ENCODE measurements at places on chromosomes 4 and X.

DNA sequence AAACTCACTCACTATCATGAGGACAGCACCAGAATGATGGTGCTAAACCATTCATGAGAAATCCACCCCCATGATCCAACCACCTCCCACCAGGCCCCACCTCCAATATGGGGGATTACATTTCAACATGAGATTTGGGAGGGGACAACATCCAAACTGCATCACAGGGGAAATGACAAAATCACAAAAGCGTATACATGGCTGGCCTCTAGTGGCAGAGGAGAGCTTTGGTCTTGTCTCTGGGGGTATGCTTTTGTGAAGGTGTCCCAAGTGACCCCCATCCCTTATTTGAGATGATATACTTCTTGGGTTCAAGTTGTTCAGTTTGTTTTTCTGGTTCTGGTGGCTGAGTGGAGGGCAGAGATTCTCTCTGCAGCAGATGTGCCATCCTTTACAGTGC lies 8.5 kb upstream of the SETD7 start:
- no peak for DNase-seq

DNA sequence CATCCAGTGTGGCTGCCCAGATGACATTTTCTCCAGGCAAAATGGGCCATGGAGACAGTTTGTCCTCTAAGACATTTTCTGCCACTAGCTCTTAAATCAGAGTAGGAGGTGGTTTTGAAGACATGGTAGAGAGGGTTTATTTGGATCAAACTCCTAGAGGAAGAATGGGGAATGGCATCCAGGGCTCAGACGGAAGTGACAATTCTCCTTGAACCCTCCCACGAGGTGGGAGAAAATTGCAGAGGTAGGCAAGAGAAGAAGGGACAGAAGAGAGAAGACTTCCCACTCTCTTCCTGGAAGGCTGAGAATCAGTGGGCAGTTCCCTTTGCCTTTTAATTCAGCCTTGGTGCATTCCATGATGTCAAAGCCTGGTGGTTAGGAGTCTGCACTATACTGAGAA lies 194.0 kb downstream of the SMIM20 start:
- no peak for DNase-seq

- no peak for DNase-seq
Measured at GRCh38 chr4:183105092-183105491, 6.0 kb downstream of the WWC2 start.

DNA sequence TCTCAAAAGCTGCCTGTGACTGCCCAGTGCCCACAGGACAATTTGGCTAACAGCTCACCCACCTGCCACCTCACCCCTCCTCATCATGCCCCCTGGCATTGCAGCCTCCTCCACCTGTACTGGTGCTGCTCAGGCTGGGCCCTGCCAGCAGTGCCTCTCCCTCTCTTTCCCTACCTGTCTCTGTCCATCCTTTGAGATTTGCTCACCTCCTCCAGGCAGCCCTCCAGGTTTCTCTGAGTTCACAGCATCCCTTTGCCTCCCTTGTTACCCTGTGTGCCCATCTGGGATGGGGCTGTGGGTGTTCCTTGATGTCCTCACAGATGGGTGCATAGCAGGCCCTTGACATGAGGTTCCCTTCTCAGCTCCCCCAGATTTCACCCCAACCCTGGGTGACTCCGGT lies 224.9 kb downstream of the AFAP1 start:
- DNase-seq = no peak

DNA sequence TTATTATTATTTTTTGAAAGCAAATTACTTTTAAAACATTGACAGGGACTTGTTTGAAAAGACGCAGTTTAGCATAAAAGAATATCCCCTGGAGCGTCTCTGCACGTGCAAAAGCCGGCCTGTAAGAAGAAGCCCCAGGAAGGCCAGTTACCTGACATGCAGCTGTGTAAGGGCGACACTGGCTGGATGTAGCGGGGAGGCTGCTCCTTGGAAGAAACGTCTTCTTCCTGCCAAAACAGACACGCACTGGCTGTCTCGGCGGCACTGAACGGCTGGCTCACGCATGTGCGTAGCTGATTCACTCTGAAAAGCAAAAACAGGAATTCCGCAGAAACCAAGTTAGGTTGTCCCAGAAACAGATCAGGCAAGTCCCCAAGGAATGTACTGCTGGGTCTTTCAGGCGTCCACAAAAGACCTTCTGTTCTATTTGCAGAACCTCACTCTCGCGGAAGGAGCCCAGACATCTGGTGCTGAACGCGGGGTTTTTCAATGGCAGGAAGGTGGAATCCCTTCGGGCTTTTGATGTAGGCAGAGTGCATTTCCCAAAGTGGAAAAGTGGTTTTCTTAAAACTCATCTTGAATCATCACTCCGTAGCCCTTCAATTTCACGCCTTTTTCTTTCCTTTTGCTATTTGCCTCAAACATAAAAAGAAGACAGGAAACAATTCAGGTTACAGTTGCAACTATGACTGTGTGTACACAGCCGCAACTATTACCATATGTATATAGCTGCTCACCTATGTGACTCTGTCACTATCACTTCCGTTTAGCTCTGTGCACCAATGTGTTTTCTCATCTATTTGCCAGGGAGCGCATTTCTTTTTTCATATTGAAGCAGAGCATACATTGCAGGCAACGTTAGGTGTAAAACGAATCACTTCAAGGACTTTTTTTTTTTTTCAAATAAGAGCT lies 38.1 kb upstream of the ARSH start:
- DNase-seq = no peak

- DNase-seq = no peak
Measured at GRCh38 chr4:104494185-104494584, 509 bp downstream of the CXXC4 start.

GRCh38 chrX:40058719-40059118 lies 39.0 kb downstream of the BCOR start:
- DNase-seq = no peak

- DNase-seq = no peak
Measured at GRCh38 chr4:29033703-29034102, 1686.5 kb upstream of the PCDH7 start.

GRCh38 chr4:155377276-155377675 lies 511 bp upstream of the MAP9 start:
- DNase-seq = peak; percentile 25

- DNase-seq = no peak
Measured at GRCh38 chr4:6272863-6273660, 3.4 kb downstream of the WFS1 start.

GRCh38 chrX:6718766-6719165 lies 183.8 kb upstream of the VCX3A start:
- DNase-seq = no peak

GRCh38 chrX:118178450-118178849 lies 61.8 kb upstream of the KLHL13 start:
- DNase-seq = no peak

DNA sequence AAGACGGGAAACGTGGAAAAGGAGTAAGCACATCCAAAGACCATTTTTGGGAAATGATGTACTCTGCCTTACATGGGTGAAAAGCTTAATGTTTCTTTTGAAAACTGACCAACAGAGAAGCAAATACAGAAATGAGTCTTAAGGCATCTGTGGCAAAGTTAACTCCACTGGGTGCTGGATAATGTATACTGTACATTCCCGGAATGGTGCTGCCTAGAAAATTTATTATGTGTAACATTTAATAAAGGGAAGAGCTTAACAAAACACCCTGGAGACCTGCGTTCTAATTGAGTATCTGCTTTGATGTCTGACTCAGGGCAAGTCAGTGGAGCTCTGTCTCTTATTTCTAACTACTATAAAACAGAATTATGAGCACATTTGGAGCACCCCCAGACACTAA lies 230.2 kb downstream of the MID1 start:
- no peak for DNase-seq

DNA sequence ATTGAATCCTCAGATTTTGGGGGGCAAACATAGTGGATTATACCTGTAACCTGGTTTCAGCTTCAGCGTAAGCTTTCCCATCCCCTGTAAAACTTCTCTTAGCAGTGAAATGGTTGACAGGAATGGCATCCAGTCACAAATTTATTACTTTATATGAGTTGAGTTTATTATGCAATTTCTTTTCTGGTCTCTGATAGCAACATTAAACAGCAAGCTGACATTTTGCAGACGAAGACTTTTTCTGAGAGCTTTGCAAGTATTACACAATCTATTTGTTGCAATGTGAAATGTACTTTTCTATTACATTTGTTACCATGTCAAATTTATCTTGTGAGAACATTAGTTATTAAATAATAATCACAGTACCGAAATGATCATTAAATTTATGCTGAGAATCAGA lies 60.6 kb downstream of the GSPT2 start:
- DNase-seq = no peak

- no peak for DNase-seq
Measured at GRCh38 chr4:186669159-186669731, 54.4 kb downstream of the FAT1 start.

- DNase-seq = no peak
Measured at GRCh38 chrX:136019226-136019625, 34.0 kb downstream of the SLC9A6 start.

GRCh38 chr4:124642846-124643245 lies 69.7 kb downstream of the ANKRD50 start:
- DNase-seq = no peak

DNA sequence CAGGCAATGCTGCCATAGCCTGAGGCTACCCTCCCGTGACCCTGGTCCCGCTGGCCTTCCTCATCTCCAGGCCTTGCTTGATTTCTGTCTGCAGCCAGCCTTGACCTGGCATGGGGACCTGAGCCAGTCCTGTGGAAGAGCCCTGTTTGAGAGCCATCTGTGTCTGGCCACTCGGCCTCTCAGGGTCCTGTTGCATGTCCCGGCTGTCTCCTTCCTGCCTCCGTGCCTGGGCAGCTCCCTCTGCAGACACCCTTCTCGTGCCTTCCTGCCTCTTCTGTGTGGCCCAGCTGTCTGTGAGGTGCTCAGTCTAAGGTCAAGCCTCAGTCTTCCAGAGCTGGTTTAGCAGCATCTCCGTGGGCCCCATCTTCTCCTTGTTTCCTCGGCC lies 108.4 kb downstream of the SORCS2 start:
- no peak for DNase-seq

DNA sequence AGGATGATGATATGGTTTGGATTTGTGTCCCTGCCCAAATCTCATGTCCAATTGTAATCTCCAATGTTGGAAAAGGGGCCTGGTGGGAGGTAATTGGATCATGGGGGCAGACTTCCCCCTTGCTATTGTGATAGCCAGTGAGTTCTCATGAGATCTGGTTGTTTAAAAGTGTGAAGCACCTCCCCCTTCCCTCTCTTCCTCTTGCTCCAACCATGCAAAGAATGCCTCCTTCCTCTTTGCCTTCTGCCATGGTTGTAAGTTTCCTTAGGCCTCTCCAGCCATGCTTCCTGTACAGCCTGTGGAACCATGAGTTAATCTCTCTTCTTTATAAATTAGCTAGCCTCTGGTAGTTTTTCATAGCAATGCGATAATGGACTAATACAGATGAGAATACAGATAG lies 19.7 kb upstream of the ALG13 start:
- DNase-seq = no peak

DNA sequence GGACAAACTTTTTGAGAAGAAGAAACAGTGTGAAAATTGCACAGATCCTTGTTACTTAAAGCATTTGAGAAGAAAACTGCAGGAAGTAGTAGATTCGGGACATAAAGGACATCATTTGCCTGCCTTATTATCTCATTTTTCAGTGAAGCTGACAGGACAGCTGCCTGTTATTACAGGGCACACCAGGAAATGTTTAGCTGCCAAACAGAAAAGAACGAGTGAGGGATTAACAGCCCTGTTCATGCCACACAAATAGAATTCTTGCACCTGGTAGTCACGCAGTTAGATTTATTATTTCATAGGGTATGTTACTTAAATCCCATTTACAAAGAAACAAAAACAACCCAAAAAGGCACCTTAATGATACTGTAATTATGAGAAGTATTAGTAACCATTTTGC lies 100.6 kb downstream of the CHIC2 start:
- no peak for DNase-seq

- peak; percentile 78 for DNase-seq
Measured at GRCh38 chr4:7630568-7631287, 196.0 kb upstream of the PSAPL1 start.

GRCh38 chrX:16646366-16647138 lies 3.4 kb upstream of the S100G start:
- DNase-seq = no peak

DNA sequence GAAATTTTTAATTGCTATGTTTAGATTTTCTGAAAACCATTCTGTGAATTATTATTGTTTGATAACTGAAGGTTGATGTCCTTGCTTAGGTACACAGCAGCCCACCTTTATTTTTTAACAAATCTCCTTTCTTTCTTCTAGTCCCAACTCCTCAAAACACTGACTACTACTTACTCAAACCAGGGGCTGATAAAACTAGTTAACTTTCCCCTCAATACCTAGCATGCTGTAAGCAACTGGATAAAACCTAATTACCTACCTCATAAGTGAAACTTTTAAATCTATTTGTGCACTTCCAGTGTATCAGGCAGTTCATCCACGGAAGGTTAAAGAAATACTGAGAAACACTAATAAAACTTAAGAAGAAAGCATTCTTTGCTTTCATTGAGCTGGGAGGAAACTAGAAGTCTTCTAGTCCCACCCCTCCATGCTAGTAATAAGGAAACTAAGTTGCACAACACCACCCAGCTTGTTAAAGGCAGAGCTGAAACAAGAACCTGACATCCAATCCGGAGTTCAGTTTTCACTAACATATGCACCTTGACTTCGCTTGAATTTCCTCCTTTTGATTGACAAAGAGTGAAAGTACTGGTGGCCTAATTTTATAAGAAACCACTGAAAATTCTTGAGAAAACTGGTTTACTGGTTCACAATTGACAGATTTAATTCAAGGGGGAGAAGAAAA lies 180.2 kb upstream of the TET2 start:
- no peak for DNase-seq

GRCh38 chrX:351736-352135 lies 33.1 kb upstream of the GTPBP6 start:
- no peak for DNase-seq

GRCh38 chr4:25070545-25070944 lies 39.8 kb upstream of the LGI2 start:
- no peak for DNase-seq

- DNase-seq = peak; percentile 79
Measured at GRCh38 chr4:182448281-182449151, 205.3 kb downstream of the TENM3 start.

DNA sequence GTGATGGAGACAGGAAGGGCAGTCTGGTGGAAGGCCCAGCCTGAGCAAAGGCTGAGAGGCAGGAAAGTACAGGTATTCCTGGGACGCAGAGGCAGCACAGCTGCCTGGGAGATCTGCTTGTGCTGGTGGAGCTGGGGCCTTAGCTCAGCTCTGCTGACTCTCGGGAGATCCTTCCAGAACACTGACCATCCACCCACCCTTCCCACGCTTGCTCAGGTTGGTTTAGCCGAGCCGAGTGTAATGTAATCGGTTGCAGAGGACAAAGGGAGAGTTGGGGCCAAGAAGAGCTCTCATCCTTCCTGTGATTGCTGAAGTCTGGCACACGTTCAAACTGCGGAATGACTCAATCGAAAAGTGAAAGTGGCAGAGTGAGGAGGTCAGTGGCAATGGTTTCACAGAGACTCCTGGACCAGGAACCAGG lies 43.1 kb upstream of the GPR78 start:
- DNase-seq = no peak

- no peak for DNase-seq
Measured at GRCh38 chr4:99305638-99306400, 15.0 kb upstream of the ADH1A start.

- no peak for DNase-seq
Measured at GRCh38 chr4:96166806-96167205, 326.9 kb downstream of the PDHA2 start.

GRCh38 chr4:28238876-28239275 lies 1378.2 kb downstream of the STIM2 start:
- DNase-seq = no peak

Data from NCI-H446 (cell line).